ENCODE measurements at places on chromosomes 6 and 20.

DNA sequence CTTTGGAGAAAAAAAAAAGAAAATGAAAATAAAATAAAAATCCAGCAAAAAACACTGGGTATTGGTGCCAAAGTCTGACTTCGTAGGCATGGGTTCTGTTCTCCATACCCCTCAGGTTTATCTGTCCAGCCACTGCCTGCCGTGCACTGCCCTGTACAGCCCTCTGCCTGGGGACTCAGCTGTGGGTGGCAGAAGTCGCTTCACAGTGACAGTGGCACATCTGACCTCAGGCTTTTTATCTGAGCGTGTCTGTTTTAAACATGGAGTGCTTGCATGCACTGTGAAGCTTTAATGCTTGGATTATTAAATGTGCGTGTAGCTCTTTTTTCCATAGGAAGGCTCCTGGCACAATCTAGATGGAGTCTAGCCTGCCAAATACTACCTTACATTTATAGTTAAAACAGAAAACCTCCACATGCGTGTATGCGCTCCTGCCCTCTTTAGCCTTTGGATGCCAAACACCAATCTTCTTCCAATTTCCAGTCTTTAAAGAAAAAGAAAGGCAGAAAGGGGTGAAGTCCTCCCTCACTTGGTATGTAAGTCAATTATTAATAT is 375.5 kb downstream of the UTRN start:
- DNase-seq: no peak

- DNase-seq: no peak
These were observed 11.2 kb downstream of the KIZ start for GRCh38 chr20:21137078-21137477.

GRCh38 chr6:129603741-129604140 is 106.2 kb downstream of the ARHGAP18 start:
- no peak for DNase-seq

DNA sequence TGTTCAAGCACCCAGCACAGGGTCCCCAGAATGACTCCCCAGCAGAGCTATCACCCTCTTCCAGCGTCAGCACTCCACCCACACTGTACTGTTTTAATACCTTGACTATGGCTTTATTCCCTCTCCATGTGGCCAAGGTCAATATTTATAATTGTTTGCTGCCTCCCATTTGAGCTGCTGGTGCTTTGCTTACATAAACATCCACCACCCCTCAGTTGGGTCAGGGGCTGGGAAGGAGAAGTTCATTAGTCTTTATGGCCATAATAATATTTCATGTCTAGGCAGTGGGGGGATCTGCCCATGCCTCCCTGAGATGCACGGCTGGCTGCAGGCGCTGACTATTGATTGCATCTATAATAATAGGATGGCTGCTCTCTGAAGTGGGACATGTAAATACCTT is 41.8 kb upstream of the SAYSD1 start:
- DNase-seq: no peak

GRCh38 chr6:105207524-105208269 is 27.9 kb upstream of the POPDC3 start:
- DNase-seq: no peak

DNA sequence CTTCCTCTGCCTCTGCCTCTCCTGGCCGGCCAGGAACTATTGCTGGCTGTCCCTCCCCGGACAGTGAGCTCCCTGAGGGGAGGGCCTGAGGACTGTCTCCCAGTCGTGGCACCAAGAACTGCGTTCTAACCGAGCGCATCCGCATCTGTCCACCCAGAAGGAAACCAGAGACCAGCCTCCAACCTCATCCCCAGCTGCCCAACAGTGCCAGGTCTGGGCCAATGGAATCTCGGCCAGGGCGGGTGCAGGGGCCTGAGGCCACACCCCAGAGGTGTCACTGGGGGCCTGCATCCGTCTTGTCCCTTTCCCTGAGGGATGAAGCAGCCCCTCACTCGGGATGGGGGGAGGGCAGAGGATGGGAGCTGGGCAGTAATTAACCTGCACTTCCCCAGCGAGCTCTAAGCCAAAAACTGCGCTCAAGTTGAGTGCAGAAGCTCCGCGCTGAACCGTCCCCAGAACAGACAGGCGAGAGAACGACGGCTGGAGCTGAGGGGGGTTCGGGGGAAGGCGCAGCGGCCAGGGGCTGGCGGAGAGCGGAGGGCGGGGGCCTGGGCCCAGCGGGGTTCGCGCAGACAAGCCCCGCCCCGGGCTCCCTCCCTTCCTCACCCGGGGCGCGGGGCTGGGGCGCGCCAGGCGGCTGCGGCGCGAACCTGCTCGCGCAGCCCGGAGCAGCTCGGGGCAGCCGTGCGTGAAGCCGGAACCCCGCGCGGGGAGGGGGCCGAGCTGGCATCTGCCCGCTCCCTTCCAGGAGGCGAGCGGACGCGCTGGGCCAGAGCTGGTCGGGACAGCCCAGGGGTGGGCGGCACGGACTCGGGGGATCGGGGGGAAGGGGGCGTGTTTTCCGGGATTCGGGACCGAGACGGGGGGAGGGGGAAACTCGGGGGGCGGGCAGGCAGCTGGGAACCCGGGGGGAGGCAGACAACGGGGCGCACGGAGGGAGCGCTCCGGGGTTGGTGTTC is 1.4 kb downstream of the TFEB start:
- peak; percentile 97 for DNase-seq

DNA sequence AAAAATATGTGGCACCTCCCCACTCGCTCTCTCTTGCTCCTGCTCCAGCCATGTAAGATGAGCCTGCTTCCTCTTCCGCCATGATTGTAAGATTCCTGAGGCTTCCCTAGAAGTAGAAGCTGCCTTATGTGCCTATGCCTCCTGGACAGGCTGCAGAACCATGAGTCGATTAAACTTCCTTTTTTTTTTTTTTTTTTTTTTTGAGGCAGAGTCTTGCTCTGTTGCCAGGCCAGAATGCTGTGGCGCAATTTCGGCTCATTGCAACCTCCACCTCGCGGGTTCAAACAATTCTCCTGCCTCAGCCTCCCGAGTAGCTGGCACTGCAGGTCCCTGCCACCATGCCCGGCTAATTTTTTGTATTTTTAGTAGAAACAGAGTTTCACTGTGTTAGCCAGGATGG is 112.5 kb downstream of the FAM217A start:
- no peak for DNase-seq

- peak; percentile 90 for DNase-seq
These were observed 33.6 kb downstream of the APCDD1L start for GRCh38 chr20:58481481-58482021.

DNA sequence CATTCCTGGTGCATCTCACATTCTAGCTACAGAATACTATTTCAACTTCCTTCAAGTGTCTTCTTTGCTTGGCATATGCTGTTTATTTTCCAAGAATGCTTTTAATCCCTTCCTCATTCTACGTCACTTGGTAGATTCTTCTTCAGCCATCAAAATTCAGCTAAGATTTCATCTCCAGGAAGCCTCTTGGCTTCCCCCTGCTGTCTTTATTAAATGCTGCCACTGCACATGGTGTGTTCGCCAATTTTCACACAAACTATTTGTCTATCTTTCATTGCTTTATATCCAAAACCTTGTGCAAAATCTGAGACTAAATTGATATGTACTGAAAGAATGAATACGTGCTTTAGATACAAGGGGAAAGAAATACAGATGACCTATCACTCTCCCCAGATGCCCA is 253.0 kb downstream of the RFPL4B start:
- DNase-seq: no peak

DNA sequence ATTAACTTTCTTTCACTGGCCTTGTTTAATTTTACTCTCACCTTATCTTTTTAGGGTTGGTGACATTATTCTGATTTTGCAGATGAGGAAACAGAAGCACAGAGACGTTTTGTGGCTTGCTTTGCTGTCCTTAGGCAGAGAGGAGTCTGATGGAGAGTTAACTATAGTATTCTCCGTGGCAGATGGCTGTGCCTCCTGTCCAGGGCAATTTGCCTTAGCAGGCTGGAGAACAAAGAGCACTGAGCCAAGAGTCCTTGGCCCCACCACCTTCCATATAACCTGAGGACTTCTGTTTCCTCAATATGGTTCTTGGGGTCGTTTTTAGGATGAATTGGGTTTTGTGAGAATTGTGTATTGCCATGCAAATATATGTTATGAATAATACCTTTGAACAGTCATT is 71.4 kb upstream of the BACH2 start:
- no peak for DNase-seq

DNA sequence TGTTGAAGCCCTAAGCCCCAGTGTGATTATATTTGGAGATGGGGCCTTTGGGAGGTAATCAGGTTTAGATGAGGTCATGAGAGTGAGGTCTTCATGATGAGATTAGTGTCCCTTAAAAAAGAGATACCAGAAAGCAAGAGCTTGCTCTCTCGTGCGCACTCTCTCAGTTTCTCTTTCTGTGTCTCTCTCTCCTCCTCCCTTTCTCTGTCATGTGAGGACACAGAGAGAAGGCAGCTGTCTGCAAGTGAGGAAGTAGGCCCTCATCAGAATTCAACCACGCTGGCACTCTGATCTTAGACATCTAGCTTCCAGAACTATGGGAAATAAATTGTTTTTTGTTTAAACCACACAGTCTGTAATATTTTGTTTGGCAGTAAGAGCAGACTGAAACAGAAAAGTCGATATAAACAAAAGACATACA is 180.5 kb downstream of the IBTK start:
- DNase-seq: no peak

- no peak for DNase-seq
These were observed 42.0 kb downstream of the UQCC1 start for GRCh38 chr20:35369804-35370203.

DNA sequence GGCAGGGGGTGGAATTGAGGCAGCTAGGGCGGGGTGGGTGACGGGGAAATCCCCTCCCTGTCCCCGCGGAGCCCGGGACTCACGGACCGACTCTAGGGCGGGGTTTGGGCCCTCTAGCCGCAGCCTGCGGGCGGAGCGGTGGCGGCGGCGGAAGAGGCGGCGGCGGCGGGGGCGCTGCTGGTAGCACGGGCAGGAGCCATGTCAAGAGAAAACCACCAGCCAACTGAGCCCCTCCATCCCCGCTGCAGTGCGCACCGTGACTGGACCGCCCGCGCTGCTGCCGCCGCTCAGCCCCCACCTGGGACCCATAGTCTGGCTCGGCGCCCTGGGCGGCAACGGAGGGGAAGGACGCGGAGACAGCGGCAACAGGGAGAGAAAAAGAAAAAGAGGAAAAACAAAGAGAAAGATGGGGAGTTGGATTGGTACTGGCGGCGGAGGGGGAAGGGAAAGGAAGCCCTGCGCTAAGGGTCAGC is 1.2 kb upstream of the C6orf62 start:
- peak; percentile 86 for DNase-seq

GRCh38 chr6:43009124-43009523 is 4.6 kb downstream of the MEA1 start:
- peak; percentile 82 for DNase-seq

DNA sequence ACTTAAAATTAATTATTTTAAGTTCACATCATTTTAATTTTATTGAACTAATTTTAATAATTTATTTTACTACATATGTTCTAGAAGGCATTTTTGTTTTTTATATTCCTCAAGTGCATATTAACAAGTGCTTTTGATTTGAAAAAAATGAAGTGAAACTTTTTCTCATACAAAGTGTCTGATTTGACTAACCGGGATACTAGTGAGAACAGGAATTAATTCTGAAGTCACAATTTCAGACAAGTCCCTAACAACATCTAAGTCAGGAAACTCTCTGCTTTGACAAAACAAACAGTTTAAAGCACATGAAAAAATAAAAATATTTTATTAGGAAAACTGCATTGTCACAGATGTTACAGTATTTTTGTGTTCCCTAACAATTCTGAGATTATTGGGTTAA is 1166.3 kb upstream of the CITED2 start:
- DNase-seq: no peak

DNA sequence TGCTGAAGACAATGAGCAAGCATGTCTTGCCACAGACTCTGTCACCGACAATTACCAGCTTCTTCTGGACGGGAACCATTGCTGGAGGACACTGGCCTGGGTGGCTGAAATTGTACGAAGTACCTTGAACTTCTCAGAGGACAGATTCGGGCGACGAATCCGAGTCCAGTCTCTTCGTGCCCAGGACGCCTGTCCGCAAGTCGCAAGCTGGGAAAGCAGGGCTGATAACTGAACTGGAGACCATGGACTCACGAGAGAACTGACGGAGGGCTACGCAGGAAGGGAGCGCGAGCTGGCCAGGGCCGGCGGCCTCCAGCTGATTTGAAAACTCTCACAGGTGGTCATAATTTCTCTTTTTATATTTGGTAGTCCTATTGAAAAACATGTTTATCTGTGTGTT is 1229.5 kb upstream of the MAP3K7 start:
- DNase-seq: no peak

- DNase-seq: no peak
These were observed 10.9 kb upstream of the ZNF831 start for GRCh38 chr20:59152559-59153354.

GRCh38 chr20:46058599-46059281 is 29.7 kb downstream of the SLC12A5 start:
- DNase-seq: no peak

GRCh38 chr6:36959555-36960250 is 5.2 kb downstream of the PI16 start:
- no peak for DNase-seq

GRCh38 chr6:7052443-7053011 is 55.2 kb upstream of the RREB1 start:
- no peak for DNase-seq

DNA sequence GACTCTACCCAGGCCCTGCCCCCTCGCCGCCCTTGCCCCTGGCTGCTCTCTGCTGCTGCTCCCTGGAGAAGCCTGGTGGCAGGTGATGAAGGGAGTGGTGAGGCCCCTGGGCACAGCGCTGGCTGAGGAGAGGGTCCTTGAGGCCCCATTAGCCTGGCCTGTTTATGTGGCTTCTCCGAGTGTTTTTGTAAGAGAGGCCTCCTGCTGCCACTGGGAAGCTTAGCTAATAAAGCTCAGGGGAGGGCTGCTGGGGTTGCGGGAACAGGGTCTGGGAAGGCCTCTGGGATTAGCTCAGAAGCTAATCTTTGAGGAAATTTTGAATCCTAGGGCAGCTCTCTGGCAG is 15.5 kb downstream of the EBF4 start:
- DNase-seq: no peak

DNA sequence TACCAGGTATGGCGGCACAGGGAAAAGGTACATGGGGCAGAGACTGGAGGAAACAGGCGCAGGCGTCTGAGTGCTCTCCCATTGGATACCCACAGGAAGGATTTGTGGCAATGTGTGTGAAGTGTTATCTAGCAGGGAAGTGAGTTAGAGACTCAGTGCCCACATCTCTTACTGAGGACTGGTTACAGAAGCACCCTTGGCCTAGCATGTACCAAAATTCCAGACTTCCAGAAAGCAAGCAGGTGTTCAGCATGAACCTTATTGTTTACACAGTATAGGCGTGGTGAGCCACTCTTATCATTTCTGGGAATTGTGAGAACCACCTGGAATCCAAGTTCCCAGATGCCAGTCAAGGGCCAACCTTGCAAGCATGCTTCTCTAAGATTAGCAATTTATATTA is 14.2 kb downstream of the MANBAL start:
- DNase-seq: no peak

DNA sequence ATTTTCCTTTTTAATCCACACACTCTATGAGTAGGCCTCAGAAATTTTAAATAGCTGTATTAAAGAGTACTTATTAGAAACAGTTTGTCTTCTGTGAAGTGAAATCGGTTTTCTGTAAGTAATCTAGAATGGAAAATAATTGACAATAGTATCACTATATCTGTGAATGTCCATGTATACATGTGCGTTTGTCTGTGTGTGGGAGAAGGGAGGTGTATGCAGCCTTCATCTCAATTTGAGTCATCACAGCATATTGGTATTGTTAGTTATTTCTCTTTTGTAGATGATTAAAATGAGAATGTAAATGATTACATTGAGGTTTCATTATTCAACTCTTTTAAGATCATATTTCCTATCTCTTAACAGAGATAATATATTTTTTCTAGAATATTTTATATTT is 206.0 kb downstream of the EYS start:
- no peak for DNase-seq

GRCh38 chr6:156057869-156058268 is 602.2 kb upstream of the NOX3 start:
- DNase-seq: no peak

Measured in Karpas-422 (cell line).